ENCODE measurements at places on chromosomes 2 and 18.

DNA sequence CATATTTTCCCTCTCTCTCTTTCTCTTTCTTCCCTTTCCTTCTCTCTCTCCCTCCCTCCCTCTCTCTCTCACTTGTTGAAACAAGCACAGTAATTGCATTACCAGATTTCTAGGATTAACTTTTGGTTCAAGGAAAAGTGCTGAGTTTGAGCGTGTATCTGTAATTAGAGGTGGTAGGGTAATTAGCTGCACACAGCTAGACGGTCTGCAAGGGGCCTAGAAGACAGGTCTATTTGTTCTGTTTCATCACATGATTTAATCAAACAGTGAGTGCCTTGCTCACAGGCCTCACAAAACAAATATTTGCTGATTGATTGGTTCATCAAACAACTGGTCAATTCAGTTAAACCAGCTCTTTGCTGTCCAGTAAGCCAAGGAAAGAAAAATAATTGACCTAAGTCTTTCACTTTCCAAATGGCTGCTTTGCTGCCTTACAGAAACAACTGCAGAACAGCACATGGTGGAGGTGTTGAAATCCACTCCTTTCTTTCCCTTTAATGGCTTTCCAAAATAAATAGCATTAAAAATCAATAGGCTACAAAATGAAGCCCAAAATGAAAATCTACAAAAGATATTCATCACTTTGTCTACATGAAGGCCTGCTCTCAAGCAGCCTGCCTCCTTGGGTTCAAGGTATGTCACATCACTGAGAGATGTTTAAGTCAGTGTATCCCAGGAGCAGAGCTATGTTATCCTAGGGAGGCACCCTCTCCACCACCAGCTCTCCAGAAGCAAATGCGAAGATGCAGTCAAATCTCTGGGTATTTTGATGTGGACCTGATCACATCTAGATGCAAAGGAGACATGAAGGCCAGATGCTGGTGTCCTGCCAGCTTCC, 264.4 kb upstream of the SIX2 start:
- no peak for DNase-seq

DNA sequence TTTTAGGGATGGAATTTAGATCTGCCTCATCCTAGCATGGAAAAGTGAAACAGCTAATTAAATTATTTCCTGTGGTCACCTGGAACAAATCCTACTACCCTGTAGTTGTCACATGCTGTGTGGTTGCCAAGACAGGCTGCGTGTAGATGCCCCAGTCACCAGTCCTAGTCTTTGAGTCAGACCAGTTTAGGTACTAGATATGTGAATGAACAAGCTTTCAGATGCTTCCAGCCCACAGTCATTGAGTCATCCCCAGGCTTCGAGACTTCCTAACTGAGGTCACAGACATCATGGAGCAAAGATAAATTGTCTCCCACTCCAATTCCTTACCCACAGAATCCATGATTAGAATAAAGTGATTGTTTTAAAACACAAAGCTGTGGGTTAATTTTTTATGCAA, 35.8 kb upstream of the GRB14 start:
- DNase-seq = peak; percentile 41

DNA sequence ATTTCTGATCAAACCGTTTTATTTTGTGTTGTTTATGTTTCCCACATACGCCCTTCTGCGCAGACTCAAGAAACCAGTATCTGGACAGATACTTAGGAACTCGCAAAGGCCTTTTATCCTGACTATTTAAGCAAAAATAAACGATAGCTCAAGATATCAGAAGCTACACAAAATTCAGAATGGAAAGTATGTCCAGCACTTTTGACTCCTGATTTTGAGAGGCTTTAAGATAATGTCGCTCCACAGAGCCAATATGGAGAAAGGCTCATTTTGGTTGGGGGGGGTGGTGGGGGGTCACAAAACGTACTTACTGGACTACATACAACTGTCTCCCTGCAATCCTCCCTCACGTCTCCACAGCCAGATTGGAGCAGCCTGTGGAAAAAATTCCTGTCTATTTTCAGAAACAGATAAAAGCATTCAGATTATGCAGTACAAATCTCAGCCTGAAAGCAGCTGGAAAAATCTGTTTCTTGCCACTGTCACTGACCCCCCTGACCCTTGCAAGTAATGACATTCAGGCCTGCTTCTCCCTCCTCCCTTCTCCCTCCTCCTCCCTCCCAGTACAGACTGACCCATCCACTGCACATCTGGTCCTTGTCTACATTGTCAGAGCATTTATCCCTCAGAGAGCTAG, 34.9 kb upstream of the LCLAT1 start:
- DNase-seq = peak; percentile 69

DNA sequence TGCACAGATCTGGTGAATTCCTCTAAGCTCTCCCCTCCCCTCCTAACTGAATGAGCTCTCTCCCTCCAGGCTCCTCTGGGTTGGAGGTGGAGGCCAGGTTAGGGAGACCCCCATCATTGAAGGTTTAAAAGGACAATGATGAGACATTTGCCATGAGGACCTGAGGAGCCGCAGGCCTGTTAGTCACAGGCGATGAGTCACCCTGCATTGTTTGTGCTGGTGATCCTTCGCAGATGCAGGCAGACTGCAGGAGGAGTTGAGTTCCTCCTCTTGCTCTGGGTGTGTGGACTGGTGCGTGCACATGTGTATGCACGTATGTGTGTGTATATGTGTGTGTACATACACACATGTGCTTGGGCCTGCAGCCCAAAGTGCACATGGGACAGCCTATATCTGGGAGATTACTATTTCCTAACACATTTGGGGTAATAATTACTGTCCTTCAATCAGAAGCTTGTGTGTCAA, 42.0 kb downstream of the MCFD2 start:
- DNase-seq = peak; percentile 93

DNA sequence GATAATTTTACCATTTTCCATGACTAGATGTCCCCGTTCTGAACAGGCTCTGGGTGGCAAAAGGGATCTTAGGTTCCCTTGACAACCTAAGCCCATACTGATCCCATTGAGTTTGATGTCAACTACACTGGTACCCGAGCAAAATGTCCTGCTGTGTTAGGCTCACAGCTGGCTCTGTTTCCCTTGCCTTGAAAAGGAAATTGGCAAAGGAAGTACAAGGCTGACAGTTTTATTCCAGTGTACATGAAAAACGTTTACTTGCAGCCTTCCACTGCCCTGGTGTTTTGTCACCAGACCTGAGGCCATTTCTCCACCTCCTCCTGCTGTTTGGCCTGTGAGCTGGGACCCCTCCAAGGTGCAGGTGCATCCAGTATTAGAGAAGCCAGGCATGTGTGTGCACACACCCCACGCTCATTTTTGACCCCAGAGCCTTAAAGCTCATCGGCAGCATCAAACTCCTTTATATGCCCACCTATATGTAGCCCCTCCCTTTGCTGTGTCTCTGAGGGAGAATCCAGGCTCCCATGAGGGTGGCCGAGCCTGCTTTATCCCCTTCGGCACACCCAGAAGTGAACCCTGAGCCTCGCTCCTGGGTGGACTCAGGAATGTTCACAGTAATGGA, 171.3 kb downstream of the NDUFA10 start:
- no peak for DNase-seq

GRCh38 chr2:19881908-19882265, 19.9 kb downstream of the TTC32 start:
- DNase-seq = no peak

GRCh38 chr2:52539026-52539970, 1228.3 kb upstream of the CHAC2 start:
- peak; percentile 30 for DNase-seq

DNA sequence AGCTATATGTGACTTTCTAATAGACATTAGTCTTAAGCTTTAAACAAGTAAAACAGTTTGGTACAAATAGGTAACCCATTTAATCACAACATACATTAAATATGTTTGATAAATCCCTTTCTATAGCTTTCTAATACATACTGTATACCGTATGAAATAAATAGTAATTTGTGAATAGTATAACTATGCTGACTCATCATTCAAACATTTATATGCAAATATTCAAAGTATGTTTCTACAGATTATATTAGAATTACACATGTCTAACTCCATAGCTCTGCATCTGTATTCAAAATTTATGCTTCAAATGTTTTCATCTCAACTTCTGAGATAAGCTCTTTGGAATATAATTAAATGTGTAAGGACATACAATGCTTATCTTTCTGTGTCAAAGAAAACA, 142.7 kb upstream of the ZNF804A start:
- no peak for DNase-seq

DNA sequence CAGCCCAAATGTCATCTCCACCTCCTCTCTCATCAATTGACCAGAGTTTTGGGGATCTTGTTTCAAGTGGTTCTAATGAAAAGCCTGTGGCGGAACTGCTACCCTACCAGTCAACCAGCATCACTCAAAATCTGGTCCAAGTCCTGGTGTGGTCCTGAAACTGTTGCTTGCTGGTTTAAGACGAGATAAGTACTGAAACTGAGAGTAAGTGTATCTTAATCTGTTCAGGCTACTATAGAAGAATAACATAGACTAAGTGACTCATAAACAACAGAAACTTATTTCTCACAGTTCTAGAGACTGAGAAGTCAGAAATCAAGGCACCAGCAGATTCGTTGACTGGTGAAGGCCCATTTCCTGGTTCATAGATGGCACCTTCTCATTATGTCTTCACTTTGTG, 879 bp upstream of the GALNT5 start:
- peak; percentile 32 for DNase-seq

DNA sequence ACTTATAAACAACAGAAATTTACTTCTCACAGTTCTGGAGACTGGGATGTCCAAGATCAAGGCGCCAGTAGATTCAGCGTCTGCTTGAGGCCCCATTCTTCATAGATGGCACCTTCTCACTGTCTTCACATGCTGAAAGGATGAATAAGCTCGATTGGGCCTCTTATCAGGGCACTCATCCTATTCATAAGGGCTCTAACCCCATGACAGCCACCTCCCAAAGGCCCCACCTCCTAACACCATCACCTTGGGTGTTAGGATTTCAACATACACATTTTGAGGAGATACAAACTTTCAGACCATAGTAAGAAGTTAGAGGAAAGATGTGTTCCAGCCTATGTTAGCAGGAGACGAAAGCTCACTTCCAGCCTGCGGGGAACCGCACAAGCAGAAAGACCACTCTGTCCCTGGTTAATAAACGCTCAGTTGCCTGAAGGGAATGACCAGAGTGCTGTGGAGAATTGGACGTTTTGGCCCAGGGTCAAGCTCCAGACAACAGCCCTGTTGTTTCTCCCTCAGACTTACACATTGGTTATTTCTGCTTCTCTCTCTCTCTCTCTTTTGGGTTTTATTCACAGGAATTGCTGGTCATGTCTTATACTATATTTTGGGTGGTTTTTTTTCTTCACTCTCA, 90.3 kb downstream of the MAPRE2 start:
- no peak for DNase-seq

- peak; percentile 35 for DNase-seq
Measured at GRCh38 chr2:45432406-45432805, 178.7 kb downstream of the SRBD1 start.

- DNase-seq = peak; percentile 75
Measured at GRCh38 chr2:20526708-20527107, 79.8 kb downstream of the RHOB start.

- DNase-seq = peak; percentile 79
Measured at GRCh38 chr2:191481305-191482070, 196.4 kb upstream of the NABP1 start.

- no peak for DNase-seq
Measured at GRCh38 chr18:79848579-79849327, 51.0 kb downstream of the KCNG2 start.

DNA sequence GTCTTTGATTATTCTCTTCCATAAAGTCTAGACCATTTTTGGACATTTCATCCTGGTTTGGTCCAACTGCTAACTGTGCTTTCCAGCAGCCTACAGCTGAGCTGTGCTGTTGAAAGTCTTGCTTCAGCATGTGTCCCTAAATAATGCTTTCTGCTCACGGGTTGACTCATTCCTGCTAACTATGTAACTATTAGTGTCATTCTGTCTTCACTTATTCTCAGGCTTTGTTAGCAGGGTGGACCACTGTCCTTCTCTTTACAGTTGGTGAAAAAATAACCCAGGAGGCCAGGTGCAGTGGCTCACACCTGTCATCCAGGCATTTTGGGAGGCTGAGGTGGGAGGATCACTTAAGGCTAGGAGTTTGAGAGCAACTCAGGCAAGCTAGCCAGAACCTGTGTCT, 8.9 kb downstream of the ADAM23 start:
- no peak for DNase-seq

DNA sequence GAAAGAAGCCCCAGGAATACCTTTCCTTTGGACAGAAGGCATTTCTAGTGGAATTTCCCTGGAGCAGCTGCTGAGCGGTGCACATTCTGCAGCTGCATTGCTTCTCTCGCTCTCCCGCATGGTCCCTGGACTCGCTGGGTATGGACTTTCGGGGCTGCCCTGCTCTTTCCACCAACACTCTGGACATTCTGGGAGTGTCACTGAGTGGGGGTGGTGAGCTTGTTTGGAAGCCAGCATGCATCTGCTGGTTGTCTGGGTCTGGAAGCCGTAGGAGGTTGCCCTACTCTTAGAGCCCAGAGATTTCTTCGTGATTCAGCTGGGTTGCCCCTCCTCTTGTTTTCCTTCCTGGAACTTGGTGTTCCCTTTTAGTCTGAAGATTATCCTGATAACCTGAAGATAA, 52.6 kb downstream of the TWIST2 start:
- peak; percentile 62 for DNase-seq

DNA sequence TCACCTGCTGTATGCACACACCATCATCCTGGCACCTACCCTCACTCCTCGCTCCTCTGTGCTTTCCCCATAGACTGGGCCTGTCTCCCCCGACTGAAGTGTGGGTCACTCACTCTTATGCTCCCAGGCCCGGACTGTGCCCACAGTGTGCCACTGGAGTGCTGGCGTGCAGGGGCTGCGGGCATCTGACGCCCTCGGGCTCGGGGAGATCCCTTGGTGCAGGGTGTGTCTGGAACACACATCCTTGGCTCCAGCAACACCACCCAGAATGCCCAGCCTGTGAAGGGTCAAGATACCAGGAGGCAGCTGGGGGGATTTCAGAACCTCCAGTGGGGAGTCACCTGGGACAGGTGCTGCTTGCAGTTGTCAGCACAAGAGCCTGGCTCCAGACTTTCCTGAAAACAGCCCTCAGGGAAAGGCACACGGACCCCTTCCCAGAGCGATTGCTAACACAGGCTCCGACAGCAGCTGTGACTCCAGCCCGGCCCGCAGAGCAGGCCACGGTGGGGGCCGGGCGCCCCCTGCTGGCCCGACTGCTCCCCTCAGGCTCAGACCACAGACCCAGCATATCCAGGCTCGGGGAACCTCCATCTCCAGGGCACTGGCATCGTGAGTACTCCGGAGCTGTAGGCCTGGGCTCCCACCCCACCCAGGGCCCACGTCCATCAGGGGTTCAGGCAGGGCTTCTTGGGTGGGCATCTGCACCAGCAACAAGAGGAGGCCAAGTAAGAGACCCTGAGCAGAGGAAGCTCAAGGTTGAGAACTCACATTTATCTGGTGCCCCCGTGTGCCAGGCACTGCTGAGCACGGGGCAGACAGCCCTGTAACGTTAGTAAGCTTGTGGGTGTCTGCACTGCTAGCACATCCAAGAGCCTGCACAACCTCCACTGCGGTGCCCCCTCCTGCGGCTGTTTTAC, 8.6 kb downstream of the HS1BP3 start:
- DNase-seq = peak; percentile 78

- no peak for DNase-seq
Measured at GRCh38 chr18:61530681-61531080, 197.5 kb downstream of the CDH20 start.

- DNase-seq = peak; percentile 34
Measured at GRCh38 chr2:205610437-205610836, 71.9 kb upstream of the NRP2 start.

Data from cardiac fibroblast (primary cell).